Endothelial cell of umbilical vein (primary cell): ENCODE measurements at places on chromosomes 6 and 20.
A peak's percentile ranks its signal among the peaks of the same experiment; 100 is the strongest.

DNA sequence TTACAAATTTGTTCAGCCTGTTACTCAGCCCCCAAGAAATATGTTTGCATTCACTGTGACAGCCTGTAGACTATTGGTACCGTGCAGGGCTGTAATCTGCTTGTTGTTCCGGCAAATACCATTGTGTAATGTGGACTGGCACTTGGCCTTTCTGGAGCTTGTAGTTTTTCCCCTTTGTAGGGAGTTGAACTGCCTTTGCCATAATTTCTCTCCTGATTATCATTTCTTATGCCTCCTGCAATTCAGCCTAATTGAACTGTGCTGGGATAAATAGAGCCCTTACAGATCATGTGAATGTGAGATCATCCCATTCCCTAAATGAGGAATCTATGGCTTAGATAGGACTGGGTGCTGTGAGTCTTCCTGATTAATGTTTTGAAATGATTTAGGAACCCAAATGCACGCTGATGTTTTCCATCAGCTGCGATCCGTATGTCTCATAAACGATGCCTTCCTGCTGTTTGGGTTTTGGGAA, 185.1 kb downstream of the JARID2 start:
- DNase-seq, result no peak

GRCh38 chr6:136737374-136737844, 54.9 kb downstream of the MAP3K5 start:
- DNase-seq, result no peak

- no peak for DNase-seq
These were observed 35.2 kb upstream of the NOP56 start for GRCh38 chr20:2617099-2617714.

DNA sequence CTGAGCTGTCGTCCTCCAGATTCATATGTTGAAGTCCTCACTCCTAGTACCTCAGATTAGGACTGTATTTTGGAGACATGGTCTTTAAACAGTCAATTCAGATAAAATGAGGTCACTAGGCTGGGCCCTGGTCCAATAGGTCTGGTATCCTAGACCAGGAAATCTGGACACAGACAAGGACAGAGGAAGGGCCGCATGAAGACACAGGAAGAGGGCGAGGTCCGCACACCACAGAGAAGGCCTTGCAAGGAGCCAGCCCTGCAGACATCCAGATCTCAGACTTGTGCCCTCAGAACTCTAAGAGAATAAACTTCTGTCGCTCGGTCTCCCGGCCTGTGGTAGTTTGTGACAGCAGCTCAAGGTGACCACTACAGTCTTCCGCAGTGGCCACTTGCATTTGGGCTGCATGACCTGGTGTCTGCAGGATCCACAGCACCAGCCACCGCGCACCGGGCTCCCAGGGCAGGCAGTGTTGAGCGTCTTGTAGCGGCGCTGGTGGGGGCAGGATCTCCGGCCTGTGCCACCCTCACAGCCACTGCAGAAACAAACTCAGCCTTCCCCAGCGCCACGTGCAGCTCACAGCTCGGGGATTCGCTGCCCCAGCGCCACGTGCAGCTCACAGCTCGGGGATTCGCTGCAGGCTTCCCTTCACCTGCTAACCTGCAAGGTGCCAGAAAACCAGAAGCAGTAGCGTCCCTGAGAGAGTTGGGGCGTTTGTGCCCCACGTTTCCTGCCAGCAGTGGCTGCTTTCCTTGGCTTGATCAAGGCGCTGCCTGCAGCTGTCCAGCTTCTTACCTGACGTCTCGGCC, 6.0 kb upstream of the RBM38 start:
- DNase-seq, result no peak

GRCh38 chr20:51461306-51461705, 81.2 kb downstream of the NFATC2 start:
- no peak for DNase-seq

DNA sequence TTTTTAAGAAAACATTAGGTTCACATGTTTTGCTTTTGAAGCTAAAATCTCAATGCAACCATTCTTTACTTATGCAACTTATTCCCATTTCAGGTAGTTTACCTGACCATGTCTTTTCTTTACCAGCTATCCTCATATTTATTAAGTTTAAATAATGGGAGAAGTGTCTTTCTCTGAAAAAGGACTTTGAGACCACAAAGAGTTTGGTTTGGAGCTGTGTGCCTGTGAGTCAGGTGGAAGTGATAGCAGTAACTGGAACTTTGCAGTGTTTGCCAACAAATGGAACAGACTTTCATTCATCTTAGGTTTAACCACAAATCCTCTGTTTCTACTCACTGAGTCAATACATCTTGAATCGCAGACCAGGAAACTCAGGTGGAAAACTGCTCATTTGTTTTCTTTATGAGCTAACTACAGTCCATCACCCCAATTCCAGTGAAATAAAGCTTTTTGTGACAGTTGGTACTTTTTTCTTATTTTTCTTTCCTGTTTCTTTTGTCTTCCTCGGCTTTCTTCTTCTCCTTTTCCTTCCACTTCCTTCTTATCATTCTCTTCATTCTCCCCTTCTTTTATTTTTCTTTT, 148.3 kb upstream of the RIN2 start:
- no peak for DNase-seq

DNA sequence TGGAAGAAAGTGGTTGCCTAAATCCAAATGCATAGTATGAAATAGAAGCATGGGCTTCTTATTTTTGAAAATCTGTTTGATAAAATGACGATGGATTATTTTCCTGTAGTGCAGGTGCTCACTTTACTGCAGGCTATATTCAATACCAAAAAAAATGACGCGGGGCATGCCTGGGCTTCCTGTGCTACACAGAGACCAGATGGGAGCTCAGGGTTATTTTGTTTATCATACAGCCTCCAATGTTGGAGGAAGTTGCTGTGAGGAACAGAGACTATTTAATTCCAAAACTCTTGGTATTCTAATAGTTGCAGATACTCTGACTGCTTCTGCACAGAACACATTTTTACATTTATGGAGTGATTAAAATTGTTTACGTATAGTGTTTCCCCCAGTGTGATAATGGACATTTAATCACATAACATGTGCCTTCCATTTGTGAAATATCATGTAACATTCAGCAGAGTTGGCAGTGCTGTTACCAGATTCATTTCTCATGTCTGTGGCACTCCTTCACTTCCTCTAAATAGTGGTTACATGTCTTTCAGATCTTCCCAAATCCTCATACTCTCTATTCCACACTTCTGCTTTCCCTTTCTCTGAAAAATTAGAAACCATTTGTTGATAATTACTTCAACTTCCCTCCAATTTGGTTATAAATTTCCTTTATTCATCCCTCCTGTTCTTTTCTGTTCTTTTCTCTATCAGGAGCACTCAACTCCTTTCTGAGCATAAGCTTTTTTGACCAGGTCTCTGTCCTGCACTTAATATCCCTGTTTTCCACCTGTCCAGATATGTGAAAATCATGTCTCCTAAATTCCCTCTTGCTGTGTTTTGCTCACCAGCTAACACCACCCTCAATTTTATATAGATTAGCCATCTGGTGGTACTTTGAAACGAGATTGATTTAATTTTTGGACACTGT, 121.6 kb downstream of the ADGRB3 start:
- no peak for DNase-seq

DNA sequence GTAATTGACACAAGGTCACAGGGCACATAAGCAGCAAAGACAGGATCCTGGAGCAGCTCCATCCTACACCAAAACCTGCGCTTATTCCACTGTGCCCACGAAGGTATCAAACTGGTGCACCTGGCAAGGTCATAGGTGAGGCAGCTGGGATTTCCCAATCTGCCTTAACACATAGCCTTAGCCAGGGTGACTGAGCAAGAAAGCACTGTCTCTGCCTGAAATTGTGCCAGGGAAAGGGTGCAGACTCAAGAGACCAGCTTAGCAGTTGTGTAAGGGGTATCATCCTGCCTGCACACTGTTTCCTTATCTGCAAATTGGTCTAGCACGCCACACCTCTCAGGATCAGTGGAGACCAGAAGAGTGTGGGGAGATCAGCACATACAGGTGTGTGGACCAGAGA, 82.8 kb downstream of the MAFB start:
- no peak for DNase-seq

DNA sequence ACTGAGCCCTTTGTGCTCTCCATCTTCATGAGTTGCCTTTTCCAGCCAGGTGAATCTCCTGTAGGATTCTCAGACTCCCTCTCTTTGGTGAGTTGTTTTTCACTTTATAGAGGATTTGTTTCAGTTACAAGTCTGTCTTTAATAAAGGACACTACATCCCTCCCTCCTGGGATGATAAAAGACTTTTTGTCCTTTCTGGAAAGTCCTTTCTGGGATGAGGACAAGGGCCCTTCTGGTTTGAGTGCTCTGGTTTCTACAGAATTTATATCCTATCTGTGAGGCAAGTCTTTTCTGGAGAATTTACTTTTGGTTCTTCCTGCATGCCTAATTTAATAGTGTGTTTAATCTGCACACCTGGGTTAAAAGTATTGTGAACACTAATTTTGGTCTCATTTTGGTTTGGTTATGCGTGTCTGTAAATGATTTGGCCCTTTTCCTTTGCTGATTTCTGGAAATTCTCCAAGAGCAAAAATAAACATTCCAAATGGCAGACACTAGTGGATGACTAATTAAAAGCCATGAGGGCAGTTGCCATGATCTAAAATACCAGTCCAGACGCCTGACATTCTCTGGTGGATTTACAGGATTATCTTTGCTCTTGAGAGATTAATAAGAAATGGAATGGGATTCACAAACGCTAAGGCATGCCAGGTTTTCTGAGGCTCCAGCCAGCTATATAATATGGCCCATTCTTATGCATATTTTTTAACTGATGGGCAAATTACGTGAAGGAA, 44.8 kb downstream of the TCP11 start:
- peak; percentile 84 for DNase-seq

DNA sequence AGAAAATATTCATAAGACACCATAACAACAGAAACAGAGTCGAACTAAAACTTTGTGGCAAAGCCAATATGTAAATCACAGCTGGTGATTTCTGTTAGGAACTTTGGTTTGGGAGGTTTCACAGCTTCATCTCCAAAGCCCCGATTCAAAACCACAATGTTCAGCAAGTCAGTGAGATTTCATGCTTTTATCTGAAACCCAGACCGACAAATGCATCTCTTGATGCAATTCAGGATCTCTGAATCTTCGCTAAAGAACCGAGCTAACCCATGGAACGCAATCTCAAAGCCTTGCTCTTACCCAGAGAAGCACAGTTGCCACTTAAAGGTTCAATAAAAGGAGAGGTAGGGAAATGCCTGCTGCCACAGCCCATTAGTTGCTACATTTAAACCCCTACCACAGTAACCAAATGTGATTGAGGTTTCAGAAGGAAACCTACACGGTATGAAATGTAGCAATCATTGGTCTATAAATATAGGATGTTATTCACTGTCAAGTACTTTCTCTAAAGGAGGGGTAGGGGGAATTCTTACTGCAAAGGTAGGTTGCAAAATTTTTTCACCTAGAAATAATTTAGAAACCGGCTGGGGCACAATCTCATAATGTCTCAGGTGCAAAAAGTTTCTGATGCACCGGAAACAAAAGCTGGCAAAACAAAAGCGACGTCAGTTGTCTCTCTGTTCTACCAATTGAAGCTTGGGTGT, 381.0 kb upstream of the ARID1B start:
- DNase-seq, result no peak

DNA sequence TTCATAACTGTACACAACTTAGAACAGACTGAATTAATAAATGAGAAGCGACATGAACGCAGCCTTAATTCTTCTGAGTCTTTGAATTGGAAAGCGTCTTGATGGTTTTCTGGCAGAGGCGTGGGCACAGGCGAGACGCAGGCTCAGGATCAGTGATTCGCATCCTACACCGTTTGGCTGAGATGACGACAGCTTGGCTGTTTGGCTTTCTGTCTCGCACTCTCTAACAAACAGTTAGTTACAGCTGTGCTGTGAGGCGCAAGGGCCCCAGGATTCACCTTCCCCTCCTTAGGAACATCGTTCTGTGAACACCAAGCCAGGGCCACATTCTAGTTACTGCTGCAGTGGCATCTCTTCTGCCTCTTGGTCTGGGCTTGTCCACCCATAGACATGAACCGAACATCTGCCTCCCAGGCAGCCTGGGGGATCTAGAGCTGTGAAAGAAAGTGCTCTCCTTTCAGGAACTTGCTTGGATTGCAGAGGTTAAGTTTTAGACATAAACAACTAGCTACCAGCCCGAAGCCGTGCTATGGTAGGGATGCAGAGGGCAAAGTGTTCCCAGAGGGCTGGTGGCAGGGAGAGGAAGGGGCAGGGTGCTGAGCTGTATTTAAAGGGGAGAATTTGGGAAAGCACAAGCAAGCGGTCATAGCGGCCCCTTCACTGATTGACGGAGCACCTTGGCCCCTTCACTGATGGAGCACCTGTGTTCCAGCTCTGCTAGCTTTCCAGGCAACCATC, 49.6 kb downstream of the TCP11 start:
- no peak for DNase-seq

DNA sequence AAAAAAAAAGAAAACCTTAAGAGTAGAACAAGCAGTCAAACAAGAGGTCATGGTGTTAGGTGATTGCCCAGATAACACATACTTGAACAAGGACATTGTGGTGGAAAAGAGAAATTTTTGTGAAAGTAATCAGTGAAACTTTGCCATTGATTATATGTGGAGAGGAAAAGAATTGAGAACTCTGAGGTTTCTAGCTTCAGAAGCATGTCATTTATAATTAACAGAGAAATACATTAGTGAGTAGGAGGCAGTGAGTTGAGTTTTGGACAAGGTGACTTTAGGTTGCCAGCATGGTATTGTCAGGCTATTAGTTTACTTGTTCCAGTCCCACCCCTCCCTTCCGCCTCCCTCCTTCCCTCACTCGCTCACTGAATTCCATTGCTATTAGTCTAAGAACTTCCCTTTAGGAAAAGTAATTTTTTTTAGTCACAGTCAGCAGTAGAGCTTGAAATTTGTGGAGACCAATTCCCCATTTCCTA, 17.2 kb downstream of the TAB2 start:
- DNase-seq, result peak; percentile 83

DNA sequence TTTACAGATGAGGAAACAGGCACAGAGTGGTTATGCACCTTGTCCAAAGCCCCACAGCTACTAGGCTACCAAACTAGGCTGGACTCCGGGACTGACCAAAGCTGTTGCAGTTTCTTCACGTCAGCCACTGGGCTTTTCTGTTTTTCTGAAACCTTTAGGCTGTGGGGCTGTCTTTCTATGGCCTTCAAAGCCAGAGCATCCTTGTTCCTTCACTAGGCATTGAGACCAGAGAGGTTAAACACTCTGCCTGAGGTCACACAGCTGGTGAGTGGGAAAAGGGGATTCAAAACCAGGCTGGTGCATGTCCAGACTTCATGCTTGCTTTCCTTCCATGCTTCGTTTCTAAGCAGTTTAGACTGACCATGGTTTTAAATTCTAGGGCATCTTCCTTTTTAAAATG, 97.5 kb upstream of the KCNG1 start:
- no peak for DNase-seq

- DNase-seq, result no peak
These were observed 968 bp upstream of the CCN5 start for GRCh38 chr20:44714102-44714700.

GRCh38 chr6:7311917-7312615, 933 bp downstream of the SSR1 start:
- peak; percentile 65 for DNase-seq

- no peak for DNase-seq
These were observed 43.9 kb downstream of the BCAS1 start for GRCh38 chr20:54026295-54027064.

GRCh38 chr6:132659082-132659481, at the start of gene TAAR1:
Gene TAAR1, minus strand, starts transcription at chr6:132659182. Its CDS starts 13,179 bp downstream, at chr6:132646003.
- DNase-seq, result no peak
